Uterus (tissue), 4 donors: ENCODE measurements at places on chromosomes 4 and X. TPM values are rescaled to one million over a fixed set of nuclear protein-coding genes. Genes with fewer than 3 reads are reported as not detected.

Gene KLF3
- 13.8 TPM for total RNA-seq

Gene C4orf36
- 0.91 TPM for total RNA-seq

DNA sequence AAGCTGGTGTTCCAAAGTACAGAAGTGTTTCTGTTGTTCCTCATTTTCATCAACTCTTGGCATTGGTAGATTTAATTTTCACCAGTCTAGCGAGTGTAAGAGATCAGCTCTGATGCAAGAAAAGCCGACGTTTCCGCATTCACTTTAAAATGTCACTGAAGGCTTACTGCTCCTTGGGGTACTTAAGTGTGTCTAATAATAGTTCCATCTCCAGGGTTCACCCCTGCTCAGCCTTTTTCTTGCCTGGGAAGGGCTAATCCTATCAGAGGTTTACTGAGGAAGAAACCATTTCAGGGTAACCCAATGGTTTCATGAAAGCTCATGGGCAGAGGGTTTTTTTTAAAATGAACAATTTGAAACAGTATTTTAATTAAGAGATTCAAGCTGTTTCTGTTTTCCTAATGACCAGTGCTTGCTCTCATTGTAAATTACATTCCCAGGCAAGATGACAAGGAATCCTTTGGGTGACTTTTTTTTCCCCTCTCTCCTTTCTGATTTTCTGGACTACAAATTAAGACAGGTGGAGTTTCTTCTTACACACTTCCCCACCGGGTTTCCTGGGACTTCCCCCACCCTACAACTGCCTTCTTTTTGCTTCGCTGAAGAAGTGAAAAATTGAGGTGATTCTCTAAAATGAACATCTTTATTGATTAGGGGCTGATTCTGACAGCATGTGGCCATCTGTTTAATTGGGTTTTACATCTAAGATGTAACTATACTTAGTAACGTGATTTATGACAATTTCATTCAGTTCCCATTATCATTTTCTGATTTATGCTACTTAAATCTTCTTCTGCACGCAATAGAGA is 78.7 kb upstream of the CBLL2 start:
- no peak for DNase-seq

DNA sequence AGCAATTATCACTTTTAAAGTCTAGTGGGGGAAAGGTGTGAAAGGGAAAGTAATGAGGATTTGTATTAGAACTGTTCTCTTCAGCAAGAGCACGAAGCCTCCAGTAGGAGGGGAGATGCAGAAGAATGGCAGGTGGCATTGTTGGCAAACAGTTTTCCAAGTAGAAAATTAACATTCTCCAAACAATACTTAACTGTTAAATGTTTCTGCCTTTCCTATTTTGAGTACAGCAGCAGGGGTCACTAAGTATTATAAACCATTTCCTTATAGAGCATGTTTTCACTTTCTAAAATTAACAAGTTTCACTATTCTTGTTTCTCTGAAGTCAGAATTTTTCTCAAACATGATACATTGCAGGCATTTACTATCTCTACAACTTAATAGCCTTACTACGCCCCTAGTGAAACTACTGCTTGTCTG is 58.7 kb downstream of the LEF1 start:
- no peak for DNase-seq

Gene LPAR4
- 1.7 TPM for total RNA-seq
